ENCODE measurements at places on chromosomes 7 and 10.

DNA sequence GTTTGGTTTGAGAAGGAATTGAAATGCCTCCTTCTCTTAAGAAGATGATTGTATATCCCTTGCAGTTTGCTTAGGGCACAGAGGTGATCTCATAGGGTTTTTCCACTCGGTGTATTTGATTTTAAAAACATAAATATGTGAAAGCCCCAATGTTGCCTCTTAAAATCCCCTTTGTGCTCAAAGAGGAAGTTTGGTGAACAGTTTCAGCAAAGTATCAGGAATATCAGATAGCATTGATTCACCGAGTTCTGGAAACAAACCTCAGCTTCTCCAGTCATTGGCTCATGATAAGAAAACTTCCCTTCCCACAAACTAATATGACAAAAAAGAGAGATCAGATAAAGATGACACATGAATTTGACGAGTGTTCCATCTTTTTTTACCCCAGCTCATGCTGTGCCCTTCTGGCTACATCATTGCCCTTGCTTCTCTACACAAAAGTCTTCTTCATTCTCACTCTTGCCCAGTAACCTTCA, 20.1 kb upstream of the SMNDC1 start:
- no peak for DNase-seq

GRCh38 chr7:21013765-21014539, 227.3 kb upstream of the SP8 start:
- no peak for DNase-seq

GRCh38 chr10:20765066-20765465, 132.0 kb downstream of the NEBL start:
- no peak for DNase-seq

- DNase-seq = no peak
Measured at GRCh38 chr7:5265320-5266190, 17.2 kb upstream of the SLC29A4 start.

DNA sequence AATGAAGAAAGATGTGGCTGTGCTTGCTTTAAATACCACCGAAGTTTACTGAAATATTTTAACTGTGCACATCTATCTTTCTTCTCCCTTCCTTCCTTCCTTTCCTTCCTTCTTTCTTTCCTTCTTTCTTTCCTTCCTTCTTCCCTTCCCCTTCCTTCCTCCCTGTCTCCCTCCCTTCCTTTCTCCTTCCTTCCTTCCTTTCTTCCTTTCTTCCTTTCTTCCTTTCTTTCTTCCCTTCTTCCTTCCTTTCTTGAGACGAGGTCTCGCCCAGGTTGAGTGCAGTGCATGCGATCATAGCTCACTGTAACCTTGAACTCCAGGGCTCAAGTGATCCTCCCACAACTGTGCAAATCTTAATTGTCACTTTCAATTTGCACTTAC, 157.8 kb upstream of the FAM171A1 start:
- no peak for DNase-seq

GRCh38 chr7:32400676-32401075, 89.5 kb downstream of the LSM5 start:
- DNase-seq = no peak

DNA sequence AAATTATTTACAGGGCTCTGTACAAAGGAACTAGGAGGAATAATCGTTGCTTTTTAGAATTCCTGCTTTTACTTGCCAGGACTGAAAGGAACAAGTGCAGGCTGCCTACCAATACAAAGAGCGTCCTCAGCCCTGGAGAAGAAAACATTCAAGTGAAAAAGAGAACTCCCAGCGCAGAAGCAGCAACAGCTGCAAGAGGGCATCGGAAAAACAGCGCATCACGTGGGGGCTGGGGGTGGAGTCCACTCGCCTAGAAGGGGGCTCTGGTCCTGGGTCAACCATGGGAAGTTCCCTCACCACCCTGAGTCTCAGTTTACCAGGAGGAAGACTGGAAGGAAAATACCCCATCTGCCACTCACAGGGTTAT, 385 bp upstream of the C10orf90 start:
- DNase-seq = no peak

DNA sequence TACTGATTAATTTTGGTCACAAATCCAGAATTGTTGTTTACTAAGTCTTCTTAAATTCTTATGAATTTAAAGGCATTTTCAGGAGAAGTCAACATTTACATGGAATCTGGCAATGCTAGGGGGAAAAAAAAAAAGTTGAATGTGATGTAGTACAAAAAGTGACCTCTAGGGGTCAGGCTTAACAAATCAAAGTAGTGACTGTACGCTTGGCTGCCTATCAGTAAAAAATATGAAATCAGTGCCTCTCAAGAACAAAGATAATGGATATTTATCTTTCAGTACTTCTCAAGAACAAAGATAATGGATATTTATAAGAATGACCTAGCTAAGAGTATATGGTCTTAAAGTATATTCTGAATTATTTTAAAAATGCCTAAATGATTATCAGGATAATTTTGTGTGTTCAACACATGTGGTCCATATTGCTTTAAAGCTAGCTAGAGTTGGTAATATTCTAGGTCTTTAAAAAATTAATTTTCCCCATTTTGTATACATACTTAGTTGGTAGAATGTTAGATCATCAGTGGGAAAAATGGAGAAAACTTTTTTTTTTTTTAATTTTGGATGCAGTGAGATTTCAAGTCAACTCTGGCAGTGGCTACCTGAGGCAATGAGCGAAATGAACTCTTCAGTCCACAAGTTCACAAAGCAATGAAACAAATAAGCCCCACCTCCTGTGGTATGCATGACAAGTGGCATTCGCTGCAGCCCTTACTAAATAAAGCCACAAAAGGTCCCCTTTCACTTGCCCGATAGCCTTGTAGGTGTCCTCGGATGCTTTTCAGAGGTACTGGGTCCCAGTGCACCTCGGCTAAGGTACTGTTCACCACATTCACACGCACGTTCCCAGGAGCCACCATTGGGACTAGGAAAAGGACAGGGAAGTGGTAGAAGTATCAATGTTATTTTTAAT, 51.2 kb upstream of the LAMB4 start:
- no peak for DNase-seq

GRCh38 chr7:22983257-22983855, 30.6 kb downstream of the HYCC1 start:
- DNase-seq = no peak

GRCh38 chr10:43162604-43163003, 24.4 kb downstream of the CSGALNACT2 start:
- DNase-seq = no peak

DNA sequence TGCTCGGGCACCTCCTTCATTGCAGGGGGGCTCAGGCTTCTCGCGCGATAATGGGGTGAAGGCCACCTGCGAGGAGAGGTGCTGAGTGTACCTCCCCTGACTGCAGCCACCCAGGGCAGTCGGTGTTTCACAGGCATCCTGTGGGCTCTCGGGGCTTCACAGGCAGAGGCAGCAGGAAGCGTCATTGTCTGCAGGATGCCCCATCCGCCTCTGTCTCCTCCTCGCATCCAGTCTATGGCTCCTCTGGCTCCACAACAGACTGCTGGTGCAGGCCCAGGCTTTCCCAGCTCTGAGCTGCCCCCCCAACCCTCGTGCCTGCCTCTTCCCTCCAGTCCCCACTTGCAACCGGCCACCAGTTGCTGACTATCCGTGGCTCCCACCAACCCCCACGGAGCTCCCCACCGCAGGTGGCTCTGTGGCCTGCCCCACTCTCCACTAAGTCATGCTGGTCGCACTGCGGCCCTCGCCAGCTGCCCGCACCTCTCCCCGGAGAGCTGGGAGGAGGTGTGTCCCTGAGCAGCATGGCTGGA, 36.5 kb downstream of the CAMK2B start:
- DNase-seq = no peak

- no peak for DNase-seq
Measured at GRCh38 chr7:52500841-52501240, 534.6 kb upstream of the POM121L12 start.

DNA sequence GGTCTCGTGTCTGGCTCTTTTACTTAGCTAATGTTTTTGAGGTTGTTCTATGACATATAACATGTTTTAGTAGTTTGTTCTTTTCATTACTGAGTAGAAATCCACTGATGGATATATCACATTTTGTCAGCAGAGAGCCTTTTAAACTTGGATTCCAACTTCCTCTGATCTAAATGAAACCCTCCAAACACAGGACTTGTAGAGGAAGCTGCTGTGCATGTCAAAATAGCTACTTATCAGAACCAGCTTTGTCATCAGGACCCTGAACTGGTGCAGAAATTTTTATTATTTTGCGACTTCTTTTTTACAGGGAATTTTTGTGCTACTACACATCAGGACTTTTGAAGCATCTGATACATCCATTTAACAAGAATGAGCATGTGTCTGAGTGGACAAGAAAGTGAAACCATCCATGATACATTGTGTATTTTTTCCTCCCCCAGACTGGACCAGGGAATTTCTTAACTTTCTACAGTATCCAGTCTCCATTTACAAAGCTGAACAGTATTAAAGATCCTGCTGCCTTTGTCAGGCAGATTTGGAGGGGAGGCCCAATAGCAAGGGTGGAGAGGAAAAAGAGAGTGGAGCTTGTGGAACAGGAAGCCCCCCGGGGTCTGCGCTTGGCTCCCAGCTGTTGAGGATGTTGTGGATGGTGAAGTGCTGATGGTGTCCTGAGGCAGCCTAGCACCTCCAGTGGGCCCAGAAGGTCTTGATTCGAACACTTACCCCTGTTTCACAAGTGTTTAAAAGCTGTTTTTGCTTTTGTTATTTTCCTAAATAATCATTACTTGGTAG, 29.3 kb upstream of the MTPAP start:
- no peak for DNase-seq

GRCh38 chr7:30206942-30207341, 72.2 kb downstream of the MTURN start:
- no peak for DNase-seq

GRCh38 chr10:103706047-103706446, 149.3 kb downstream of the SH3PXD2A start:
- DNase-seq = no peak

DNA sequence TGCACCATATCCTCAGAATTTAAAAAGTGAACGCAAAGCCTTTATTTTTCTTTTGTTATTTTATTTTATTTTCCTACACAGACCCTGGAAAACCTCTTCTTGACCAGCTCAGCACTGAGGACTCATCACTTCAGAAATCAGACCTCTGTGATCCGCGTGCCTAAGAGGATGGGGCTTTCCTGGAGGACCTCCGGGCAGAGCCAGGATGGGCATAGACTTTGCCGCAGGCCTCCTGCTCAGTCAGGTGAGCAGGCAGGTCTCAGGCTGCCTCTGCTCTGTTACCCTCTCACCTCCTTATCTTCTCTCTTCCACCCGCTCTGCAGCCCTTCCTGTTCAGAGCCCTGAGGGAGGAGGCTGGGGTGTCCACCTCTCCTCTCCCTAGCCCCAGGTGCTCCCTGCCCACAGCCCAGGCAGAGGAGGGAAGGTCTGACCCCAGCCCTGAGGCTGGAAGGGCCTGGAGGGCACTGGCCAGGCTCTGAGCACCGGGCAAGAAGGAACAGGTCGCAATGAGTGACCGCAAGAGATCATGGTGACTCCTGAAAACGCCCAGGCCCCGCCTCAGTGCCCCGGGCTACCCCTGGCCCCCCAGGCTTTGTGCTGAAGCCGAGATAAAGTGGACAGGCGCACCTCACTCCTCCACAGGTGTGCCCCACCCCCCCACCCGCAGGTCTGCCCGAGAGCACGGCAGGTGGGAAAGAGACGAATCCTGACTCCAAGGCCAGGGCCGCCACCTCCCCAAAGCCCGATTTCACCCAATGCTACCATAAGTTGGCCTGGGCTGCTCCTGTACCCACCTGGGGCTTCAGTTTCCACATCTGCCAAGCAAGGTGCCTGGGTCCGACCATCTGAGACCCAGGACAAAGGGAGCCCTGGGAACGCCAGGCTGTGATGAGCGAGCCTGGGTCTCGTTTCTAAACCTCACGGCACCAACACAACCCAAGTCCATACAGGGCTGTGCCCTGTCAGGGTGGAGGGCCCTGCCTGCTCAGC, 2.8 kb downstream of the CALML5 start:
- DNase-seq = no peak

DNA sequence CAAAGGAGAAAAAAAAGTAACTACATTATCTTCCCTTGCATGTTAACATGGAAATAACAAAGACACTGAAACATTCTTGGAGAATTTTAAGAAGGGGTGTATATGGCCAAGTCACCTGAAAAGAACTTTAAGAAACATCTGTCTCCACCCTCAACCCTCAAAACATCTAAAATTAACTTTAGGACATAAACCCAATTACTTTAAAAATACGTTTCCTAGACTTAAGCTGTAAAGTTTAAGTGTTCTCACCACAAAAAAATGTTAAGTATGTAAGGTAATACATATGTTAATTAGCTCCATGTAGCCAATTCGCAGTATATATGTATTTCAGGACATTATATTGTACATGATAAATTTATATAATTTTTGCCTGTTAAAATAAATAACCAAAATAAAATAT, 71.1 kb upstream of the GLCCI1 start:
- no peak for DNase-seq

DNA sequence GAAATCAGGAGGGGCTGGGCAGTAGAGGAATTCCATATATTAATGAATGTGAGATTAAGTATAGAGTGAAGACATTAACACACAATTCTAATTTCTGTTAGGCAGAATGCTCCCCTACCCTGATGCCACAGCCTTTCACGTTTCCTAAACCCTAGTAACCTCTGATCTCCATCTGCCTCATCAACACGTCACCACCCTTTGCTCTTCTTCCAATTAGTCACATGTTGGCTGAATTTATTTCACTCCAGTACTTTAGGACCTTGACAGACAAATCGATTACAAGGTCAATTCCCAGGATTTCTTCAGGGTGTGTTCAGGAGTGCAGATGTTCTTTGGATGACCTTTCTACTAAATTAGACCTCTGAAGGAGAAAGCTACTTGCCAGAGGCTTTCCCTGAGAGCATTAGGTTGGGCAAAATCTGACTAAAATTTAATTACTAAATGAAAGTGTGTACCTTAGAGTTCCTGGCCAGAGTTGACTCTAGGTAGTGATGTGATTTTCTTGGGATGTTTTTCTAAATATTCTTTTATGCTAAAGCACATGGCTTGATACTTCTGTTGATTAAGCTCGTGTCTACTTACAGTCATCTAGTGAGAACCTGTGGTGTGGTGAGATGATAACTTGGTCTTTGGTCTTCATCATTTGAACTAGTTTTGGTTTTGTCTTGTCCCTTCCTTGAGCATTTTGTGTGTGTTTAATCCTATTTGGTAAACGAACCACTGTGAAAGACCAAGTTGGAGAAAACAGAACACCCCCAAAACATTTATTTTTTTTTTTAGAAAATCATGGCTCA, 12.7 kb downstream of the AGR2 start:
- DNase-seq = no peak

GRCh38 chr7:50539725-50540124, 25.5 kb downstream of the DDC start:
- DNase-seq = no peak

- DNase-seq = no peak
Measured at GRCh38 chr10:37855636-37856035, 1.8 kb downstream of the ZNF248 start.

All from activated T-cell treated with anti-CD3 and anti-CD28 coated beads for 1 hour (primary cell).